Skeletal muscle cell (primary cell): ENCODE measurements at places on chromosomes 3 and 15.
A peak's percentile ranks its signal among the peaks of the same experiment; 100 is the strongest.

DNA sequence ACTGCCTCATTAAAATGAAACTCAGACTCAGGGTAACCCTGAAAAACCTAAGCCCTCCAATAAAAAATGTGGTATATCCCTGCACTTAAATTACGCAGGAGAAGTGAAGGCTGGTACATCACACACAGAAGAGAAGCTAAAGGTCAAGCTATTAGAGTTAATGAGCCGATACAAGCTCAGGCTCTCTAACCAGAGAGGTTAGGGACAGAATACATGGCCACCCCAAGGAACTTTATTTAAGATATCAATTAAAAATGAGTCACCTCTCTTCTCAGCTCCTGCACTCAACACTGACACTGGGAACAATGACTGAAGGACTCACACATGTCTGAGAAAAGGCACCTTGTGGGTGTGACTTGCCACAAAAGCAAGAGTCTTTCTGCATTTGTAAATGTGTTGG is 800.6 kb upstream of the CFAP20DC start:
- DNase-seq = no peak

DNA sequence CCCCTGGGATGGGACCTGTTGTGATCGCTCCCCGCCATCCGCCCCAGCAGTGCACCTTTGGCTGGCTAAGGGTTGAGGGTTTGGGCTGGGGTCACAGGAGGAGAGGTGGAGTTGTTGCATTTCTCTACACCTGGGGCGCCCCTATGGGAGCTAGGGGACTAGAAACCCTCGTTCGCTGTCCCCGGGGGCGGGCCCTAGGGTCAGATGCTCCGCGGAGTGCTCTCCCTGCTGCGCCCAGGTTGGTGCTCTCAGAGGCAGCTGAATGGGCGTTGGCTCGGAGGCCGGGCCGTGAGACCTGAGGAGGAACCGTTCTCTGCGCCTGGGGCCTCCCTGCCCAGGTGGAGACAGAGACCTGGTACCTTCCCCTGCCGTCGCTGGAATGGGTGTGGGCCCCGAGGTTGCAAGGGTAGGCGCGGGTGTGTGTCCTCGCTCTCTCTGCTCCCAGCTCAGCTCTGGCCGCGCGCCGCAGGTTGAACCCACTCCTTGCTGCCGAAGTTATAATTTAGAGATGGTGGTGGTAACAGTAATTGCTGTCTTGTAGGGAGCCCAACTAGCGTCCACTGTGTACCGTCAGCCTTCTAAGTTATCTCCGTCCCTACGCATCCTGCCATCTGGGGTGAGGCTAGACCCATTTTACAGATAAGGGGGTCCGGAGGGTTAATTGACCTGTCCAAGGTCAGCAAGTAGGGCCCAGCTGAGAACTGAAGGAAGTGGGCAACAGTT is 965 bp downstream of the FLNB start:
- DNase-seq = no peak

GRCh38 chr15:48522911-48523310 is 122.6 kb downstream of the FBN1 start:
- DNase-seq = no peak

- no peak for DNase-seq
Observed at GRCh38 chr3:50154840-50155490, at the start of gene SEMA3F. Gene SEMA3F, plus strand, starts transcription at chr3:50155324. Its CDS starts 4,299 bp downstream, at chr3:50159623.

- no peak for DNase-seq
Observed at GRCh38 chr3:62758296-62759066, 116.7 kb downstream of the CADPS start.

DNA sequence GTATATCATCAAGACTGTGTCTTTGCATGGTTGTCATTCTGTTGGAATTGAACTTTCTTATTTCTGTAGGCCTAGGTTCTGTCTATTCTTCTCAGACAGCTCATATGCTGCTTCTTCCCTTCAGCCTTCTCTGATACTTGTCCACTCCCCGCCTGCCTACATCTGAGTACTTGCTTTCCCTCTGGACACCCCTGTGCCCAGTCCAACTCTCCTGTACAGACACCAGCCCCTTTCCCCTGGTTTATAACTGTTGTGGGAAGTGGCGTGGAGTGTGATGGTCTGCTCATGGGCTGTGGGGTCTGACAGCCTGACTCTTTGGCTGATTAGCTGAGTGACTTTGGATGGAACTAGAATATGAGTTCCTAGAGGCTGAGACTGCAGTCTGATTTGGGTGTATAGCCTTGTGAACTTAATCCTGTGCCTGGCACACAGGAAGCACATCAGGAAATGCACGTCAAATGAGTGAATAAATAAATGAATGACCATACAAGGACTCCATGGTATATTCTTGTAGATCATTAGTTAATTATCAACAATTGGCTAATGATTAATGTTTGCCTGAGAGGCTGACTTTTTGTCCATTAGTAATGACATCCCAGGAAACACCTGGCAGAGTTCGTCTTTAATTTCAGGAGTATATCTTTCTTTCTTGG is 11.8 kb downstream of the CACNA1D start:
- no peak for DNase-seq

DNA sequence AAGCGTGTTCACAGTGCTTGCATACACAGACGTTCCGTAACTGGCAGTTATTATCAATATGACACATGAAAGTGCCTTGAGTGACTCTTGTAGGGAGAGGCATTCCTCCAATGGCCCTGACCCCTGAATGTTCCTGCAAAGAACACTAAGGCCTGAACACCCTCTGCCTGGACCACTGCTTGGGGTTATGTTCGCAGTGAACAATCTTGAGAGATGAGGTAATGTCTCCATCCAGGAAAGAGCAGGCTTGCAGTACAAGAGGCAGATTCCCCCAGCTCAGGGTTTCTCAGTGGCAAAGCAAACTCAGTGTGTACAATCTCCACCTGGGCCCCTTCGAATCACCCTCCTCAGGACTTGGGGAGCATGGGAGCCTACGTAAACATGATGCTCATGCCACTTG is 324.6 kb downstream of the MAGI1 start:
- DNase-seq = peak; percentile 69

- no peak for DNase-seq
Observed at GRCh38 chr3:107260207-107260606, 117.0 kb upstream of the CCDC54 start.

DNA sequence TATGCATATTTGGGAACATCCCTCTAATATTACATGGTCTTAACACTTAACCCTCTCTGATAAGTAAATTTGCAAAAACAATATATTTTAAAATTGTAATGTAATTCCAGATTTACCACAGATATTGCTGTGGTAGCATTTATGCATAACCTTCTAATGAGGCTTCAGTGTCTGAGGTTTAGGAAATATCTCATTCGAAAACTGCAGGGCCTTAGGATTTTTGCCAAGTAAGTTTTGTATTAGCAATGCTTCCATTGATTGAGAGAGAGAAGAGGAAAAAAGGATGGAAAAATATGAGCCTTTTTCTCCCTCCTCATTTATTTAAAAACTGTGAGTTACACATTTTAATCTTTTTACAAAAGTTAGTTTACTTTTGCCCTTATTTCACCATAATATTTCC is 294.6 kb downstream of the EPHA3 start:
- DNase-seq = no peak

GRCh38 chr15:49427372-49427771 is 4.3 kb downstream of the FGF7 start:
- no peak for DNase-seq

- no peak for DNase-seq
Observed at GRCh38 chr15:77998592-77998991, 78.9 kb downstream of the TBC1D2B start.

DNA sequence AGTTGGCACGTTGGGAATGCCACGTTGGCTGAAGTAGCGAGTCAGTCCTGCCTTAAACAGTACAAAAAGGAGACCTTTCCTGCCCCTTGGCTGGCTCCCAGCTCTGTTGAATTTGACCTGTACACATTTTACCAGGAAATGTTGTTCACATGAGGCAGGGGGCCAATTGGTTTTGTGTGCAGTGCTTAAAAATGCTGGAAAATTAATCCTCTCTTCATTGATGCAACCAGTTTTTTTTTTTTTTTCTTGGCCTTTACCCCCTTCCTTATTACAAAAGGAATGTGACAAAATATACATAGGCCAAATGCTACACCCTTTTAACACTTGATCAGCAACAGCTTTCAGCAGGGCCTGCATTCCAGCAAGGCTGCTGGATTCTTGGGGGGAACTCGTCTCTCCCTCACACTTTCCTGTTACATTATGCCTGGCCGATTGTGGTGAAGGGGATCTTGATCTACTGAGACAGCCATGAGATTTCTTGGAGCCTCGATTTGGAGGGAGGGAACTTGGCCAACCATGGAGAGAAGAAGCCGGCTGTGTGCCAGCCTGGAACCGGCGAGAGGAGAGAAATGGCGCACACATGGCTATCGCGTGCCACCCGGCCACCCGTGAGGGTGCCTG is 93.1 kb downstream of the DNASE1L3 start:
- peak; percentile 32 for DNase-seq

DNA sequence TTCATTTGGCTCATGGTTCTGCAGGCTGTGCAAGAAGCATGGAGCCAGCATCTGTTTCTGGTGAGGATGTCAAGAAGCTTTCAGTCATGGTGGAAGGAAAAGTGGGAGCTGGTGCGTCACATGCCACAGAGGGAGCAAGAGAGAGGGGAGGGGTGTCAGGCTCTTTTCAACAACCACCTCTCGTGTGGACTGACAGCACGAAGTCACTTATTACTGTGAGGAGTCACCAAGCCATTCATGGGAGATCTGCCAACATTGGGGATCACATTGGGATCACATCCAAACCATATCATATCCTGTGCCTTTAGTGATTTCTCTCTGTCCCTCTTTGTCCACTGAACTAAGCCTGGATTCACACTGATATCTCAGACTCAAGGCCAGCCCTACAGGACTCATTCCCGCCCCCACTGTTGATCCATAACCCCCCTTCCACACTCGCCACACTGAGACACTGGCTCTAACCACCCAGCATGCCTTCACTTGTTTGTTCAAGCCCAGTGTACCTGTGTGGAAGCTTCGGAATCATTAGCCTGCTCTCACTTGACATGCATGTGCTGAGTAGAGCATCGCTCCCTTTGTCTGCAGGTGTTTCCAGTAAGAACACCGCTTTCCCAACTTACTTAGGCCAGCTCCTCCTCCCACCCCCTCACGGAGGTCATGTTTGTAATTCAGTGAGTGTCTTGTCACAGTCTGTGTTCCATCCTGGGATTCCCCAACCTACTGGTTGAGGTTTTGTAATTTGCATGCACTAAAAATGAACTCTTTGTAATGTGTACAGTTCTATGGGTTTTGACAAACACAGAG is 132.2 kb downstream of the KLF13 start:
- no peak for DNase-seq

DNA sequence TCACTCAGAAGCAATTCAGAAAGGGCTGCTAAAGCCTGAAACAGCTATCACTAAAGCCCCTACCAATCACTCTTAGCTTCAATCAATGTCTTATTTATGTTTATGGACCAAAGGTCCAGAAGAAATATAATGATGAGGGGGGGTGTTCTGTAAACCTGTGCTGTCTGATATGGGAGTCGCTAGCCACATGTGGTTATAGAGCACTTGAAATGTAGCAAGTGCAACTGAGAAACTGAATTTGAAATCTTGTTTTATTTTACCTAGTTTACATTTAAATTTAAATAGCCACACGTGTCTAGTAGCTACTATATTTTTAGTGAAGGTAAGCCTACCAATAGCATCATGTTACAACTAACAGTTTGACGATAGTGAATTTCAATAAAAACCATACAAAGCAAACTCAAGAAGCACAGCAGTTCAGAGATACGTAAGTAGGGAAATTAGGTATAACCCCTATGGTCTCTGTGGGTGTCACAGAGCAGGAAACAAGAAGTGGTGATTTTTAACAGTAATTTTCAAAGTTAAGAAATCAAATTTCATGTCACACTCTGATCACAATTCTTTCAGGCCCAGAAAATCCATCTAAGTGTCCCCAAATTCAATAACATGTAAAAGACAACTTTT is 3.6 kb downstream of the POU1F1 start:
- no peak for DNase-seq

GRCh38 chr3:139774560-139775302 is 97.0 kb upstream of the NMNAT3 start:
- peak; percentile 53 for DNase-seq

- no peak for DNase-seq
Observed at GRCh38 chr3:107662586-107662985, 139.8 kb downstream of the BBX start.

DNA sequence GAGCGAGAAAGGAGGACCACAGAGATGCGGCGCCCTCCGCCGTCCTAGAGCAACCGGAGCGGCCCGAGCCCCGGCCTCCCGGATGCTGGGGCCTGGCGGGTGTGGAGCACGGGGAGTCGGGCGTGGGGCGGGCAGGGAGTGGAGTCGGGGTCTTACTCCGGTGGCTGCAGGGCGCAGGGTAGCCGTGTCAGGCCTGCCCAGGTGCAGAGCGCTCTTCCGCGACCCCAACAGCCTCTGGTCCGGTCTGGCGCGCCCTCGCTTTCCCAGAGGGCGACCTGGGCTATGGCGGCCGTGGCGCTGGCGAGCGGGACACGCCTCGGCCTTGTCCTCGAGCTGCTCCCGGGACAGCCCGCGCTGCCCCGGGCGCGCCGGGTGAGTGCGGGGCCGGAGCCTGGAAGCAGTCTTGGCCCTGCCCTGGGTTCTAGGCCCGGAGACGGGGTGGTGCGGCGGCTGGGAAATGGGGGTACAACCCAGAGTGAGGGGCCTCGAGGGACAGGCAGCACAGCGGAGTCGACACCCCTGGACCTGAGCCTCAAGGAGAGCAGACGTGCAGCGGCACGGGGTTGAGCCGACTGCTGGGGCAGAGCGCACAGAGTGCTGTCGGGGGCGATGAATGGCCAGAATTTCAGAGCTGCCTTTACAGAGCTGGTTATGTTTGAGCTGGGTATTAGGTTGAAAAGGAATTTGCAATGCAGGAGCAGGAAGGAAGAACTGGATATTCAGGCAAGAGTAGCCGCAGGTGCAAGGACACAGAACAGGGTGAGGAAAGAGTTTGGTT is at the start of gene ZNF662:
Gene ZNF662 (plus strand): TSS at position 73 of the 778 bp plus-strand sequence. CDS start 1,973 bp downstream, outside the sequence.
- no peak for DNase-seq

- no peak for DNase-seq
Observed at GRCh38 chr3:61704807-61705206, 143.4 kb downstream of the PTPRG start.

DNA sequence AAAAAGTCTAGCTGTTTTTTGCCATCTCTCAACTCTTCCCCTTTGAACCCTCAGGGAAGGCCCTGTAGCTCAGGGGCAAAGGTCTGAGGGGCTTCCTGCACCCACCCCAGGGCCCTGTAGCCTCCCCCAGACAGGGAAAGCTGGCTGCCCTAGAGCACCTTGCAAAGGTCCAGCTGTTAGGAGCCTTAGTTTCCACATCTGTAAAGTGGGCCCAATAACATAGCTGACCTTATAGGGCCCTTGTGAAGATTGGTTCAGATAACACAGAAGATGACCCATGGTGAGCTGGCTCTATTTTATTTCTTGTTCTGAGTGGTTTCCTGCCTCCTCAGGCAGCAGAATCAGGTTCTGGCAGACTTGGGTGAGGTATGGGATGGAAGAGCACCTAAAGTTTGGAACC is 55.2 kb upstream of the SMAD6 start:
- DNase-seq = no peak

DNA sequence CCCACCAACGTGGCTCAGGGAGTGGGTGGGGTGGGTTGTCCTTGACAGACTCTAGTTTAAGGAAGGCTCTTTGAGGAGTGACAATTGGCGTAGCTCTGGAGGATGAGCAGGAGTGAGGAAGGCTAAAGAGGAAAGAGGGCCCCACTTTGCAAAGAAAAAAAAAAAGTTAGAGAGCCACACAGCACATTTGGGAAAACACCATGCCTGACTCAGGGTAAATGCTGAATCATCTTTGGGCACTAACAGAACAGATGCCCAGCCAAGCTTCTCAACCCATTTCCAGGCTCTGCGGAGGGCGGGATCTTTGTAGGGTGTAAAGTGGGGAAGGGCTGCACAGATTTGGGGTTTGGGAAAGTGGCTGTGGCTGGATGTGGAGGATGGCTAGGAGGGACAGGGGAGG is 179.1 kb upstream of the RGMA start:
- no peak for DNase-seq
